Activated T-helper 17 cell treated with anti-CD3 and anti-CD28 coated beads, Interleukin-2, amount 50 U/mL, for 72 hours (primary cell): ENCODE measurements at places on chromosomes 16 and 17. TPM values are rescaled to one million over a fixed set of nuclear protein-coding genes. Genes with fewer than 3 reads are reported as not detected.
A peak's percentile ranks its signal among the peaks of the same experiment; 100 is the strongest.

The TSPOAP1 gene
- 107 TPM for total RNA-seq

DNA sequence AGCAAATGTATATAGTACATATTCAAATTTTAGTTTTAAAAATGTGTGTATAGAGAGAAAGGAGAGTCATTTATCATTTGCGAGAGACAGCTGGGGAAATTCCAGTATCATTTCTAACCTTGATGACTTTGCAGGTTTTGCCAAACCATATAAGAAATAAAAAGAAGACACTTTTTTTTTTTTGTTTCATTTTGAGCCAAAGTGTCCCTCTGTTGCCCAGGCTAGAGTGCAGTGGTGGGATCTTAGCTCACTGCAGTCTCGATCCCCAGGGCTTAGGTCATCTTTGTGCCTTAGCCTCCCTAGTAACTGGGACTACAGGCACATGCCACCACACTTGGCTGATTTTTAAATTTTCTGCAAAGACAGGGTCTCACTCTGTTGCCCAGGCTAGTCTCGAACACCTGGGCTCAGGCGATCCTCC, 38.4 kb upstream of the VWA3A start:
- ATAC-seq = peak; percentile 70

The MGAT5B gene
- 0.39 TPM for total RNA-seq

GRCh38 chr16:78365366-78365765, 265.9 kb downstream of the WWOX start:
- no peak for ATAC-seq

DNA sequence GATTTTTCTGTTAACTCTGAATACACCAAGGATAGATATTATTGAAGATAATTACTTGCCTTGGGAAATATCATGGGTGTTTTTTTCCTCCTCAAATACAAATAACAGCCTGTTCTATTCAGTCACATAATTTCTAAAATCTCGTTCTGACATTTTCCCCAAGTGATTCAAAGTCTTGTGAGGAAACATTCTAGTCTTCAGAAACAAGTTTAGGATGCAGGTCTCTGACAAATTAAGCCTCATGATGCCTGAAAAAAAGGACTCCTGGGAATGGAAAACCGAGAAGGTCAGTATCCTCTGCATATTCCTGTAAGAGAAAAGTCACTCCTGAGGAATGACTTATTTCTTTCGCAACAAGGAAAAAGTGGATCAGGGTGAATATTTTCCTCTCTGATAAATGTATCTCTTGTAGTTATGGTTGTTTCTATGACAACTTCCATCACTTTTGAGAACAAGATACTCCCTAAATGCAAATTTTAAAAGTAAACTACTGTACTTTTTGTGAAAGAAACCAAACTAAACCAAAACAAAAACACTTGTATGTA, 384.6 kb downstream of the CNTNAP4 start:
- ATAC-seq = no peak

The KRT39 gene
- not detected for total RNA-seq

The CTRB1 gene
- not detected for total RNA-seq

DNA sequence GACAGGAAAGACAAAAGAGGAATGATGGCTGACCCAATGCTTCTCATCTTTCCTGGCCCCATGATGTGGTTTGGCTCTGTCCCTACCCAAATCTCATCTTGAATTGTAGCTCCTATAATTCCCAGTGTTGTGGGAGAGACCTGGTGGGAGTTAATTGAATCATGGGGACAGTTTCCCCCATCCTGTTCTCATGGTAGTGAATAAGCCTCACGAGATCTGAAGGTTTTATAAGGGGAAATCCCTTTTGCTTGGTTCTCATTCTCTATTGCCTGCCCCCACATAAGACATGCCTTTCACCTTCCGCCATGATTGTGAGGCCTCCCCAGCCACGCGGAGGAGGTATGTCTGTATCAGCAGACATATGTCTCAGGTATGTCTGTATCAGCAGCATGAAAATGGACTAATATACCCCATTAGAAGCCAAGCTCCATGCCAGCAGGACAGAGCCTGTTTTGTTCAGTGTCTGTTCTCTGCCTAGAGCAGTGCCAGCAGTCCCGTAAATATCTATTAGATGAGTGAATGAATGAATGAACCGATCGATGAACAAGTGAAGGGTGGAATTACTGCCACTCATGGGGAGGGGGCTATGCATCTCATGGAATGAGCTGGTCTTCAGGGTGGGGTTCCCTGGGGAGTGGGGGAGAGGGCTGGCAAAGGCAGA, 304.4 kb downstream of the SOX9 start:
- ATAC-seq = no peak

DNA sequence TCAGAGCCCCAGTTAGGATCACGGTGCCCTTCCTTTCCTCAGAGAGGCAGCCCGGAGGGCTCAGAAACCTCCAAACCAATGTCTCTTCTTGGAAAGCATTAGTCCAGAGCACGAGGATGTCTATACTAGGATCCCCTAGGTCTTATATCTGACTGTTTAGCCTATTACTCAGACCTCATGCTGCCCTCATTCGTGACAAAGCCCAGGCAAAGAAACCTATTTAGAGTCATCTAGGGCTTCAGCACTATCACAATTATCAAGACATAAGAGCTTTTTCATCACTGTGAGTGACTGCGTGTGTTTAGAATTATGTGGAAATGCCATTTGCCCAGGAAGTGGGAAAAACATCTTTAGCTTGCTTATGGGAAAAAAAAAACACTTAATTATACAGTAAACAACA, 159.8 kb upstream of the NOL11 start:
- ATAC-seq = no peak

DNA sequence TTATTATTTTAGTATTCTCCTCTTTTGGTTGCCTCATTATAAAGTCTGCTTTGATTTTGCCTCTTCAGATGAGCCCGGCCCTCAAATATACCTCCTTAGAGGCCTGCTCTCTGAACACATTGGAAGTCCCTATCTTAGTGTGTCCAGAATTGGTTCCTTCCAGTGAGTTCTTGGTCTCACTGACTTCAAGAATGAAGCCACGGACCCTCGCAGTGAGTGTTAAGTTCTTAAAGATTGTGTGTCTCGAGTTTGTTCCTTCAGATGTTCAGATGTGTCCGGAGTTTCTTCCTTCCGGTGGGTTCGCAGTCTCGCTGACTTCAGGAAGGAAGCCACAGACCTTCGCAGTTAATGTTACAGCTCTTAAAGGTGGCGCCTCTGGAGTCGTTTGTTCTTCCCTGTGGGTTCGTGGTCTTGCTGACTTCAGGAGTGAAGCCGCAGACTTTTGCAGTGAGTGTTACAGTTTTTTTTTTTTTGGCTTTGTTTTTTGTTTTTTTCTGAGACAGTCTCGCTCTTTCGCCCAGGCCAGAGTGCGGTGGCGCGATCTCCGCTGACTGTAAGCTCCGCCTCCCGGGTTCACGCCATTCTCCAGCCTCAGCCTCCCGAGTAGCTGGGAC, 45.8 kb upstream of the NOS2 start:
- ATAC-seq = peak; percentile 78

- no peak for ATAC-seq
Measured at GRCh38 chr17:80471922-80472321, 4.5 kb downstream of the NPTX1 start.

The TRPV2 gene
- total RNA-seq = 35.4 TPM

The CASKIN1 gene
- 6.6 TPM for total RNA-seq

The DRC3 gene
- 0.58 TPM for total RNA-seq

The AATF gene
- 65.5 TPM for total RNA-seq

DNA sequence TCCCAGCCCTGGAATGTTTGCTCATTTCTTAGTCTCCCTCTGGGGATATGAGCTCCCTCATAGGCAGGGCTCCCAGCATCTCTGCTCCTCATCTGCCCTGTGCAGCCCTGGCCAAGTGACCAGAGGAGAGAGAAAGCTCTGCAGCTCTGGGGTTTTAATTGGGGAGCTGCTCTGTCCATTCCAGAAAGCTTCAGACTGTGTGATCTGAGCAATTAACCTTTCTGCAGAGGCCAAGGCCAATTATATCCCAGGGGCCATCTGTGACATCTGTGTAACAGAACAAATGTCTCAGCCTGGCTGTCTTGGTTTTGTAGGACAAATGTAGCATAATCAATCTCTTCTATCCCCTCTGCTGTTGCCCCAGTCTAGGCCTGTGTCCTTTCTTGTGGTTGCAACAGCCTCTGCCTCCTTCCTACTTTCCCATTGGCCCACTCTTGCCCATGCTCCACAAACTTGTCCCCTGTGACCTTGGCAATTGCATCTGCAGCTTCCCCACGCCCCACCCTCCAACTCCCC, 156.0 kb downstream of the GSG1L start:
- no peak for ATAC-seq

The RTN4RL1 gene
- total RNA-seq = not detected

DNA sequence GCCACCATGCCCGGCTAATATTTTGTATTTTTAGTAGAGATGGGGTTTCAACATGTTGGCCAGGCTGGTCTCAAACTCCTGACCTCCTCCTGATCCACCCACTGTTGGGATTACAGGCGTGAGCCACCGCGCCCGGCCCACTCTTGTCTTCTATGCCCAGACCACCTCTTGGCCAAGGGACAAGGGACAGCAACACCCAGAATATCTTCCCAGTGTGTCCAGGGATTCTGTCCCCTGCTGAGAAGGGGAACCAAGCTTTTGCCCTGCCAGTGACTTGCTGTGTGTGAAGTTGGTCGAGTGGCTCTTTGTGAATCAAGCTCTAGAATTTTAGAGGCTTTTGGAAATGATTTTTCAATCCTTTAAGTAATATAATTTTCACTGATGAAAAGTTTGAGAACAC, 1.7 kb upstream of the MPO start:
- ATAC-seq = no peak

The TEX2 gene
- total RNA-seq = 14.9 TPM

- no peak for ATAC-seq
Measured at GRCh38 chr16:73553941-73554660, 506.2 kb upstream of the ZFHX3 start.

DNA sequence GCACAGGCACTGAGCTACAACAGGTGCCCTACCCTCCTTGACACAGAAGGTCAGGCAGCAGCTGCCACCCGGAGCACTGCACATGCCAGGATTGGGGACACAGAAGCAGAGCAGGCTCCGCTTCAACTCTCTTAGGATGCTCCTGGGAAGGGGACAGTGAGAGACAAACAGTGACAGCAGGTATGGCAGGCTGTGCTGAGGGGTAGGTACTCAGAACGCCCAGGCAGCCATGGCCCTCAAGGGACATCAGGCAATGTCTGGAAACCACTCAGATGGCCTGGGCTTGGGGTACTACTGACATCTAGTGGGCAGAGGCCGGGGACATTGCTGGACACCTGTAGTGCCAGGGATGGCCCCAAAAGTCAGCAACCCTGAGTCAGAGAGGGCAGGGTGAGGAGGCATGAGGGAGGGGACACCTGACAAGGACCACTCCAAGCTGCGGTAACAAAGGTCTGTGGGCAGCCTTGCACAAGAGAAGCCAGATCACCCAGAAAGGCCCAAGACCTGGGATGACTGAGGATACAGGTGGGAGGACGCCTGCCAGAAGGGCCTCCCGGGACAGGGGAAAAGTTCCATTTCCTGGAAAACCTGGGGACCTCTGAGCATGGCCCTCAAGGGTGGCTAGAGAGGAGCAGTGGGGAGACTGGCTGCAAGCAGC, 21.2 kb downstream of the PEMT start:
- no peak for ATAC-seq

The TPSD1 gene
- not detected for total RNA-seq

DNA sequence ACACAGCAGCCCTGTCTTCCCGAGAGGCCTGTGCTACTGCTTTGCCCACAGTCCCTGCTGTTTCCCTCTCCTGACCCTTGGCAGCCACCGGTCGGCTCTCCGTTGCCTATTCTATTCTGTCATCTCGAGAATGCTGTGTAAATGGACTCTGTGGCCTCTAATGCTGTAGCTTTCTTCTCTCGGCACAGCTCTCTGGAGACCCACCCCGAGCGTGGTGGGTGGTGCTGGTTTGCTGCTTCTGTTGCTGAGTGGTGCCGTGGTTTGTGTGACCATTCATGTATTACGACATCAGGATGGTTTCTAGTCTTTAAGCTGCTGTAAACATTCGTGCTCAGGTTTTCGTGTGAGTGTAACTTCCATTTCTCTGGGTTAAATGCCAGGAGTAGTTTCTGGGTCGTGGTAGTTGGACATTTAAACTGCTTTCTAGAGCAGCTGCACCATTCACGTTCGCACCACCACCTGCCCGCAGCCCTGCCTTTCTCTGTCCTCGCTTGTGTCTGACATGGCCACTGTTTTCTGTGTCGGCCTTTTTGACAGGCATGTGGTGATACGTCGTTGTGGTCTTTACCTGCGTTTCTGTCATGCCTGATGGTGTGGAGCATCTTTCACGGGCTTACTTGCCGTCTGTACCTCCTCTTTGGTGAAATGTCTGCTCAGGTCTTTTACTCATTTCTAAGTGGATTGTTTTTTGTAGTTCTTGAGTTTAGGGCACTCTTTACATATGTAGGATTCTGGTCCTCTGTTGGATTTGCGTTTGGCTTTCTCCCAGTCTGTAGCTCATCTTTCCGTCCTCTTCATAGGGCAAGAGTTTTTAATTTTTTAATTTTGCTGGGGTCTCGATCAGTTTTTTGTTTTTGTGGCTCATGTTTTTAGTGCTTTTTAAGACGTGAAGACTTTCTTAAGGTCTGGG, 47.7 kb upstream of the ZNF750 start:
- no peak for ATAC-seq

GRCh38 chr17:43832976-43833829, at the start of gene MPP3:
Gene MPP3, minus strand, starts transcription at chr17:43833146. Its CDS starts 1,240 bp downstream, at chr17:43831906.
- ATAC-seq = peak; percentile 64

The CD300LF gene
- not detected for total RNA-seq

The GPT2 gene
- total RNA-seq = 8.5 TPM

The TMEM220 gene
- total RNA-seq = 0.40 TPM

DNA sequence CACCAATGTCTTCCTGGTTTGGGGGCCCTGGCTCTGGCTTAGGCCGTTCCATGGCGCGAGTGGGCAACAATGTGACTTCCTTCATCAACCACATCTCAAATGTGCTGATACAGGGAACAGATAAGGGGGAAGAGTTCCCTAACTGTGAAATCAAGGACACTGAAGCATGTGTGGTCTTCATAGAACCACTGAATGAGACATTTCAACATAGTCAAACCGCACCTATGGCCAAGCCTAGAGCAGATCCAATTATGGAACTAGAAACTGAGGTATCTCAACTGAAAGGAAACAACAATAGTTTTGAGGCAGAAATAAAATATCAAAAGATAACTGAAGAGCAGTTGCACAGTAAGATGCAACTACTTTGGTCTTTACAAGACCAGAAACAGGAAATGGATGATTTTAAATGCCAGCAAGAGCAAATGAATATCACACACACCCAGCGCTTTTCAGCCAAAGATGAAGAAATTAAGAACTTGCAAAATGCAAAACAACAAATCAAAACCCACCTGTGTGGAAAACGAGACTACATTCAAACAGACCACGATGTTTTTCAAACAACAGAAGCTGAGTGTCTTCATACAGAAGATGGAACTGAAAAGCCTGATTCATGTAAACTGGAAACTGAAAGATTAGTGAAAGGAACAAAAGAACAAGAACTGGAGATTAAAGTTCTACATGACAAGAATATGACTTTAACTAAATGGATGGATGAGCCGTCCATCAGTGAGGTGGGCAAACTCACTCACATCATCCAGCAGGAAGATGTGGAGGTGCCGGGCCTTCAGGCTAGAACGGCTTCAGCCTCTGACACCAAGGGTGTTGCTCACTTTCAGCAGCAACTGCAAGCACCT, 18.1 kb upstream of the LCMT1 start:
- peak; percentile 86 for ATAC-seq

- peak; percentile 94 for ATAC-seq
Measured at GRCh38 chr16:3457434-3458252, 14.2 kb downstream of the NAA60 start.

The VWA3A gene
- total RNA-seq = not detected

GRCh38 chr16:89357055-89357816, 133.1 kb downstream of the ANKRD11 start:
- peak; percentile 73 for ATAC-seq

The ZNF207 gene
- total RNA-seq = 254 TPM

The CD300H gene
- total RNA-seq = not detected

The CLEC16A gene
- total RNA-seq = 24.3 TPM
